ENCODE measurements at places on chromosomes 3 and 15. TPM values are rescaled to one million over a fixed set of nuclear protein-coding genes. Genes with fewer than 3 reads are reported as not detected.

DNA sequence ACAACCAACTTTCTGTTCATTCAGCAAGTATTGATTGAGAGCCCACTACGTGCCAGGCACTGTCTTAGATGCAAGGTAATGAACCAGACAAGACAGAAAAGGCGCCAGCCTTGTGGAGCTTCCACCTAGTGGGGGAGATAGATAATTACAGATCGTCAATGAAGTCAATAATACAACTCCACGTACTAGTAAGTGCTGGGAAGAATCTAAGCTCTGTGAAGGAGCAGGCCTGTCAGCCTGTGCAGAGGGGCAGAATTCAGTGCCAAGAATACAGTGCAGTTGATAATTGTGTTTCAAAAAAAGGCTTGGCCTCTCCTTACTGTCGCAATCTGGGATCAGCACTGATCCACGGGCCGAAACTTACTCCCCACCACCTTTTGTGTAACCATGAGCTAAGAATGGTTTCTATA is 186.3 kb downstream of the FEZF2 start:
- no peak for DNase-seq

Gene SLC9A9
- 3.5 TPM for total RNA-seq

Gene NMB
- total RNA-seq: 4.7 TPM

GRCh38 chr3:150925751-150926201 is 20.5 kb upstream of the MINDY4B start:
- no peak for DNase-seq

Gene SUCNR1
- total RNA-seq: not detected

Gene PLA1A
- total RNA-seq: 0.86 TPM

Gene ZNF609
- total RNA-seq: 31.7 TPM

- DNase-seq: no peak
These were observed 1064.9 kb downstream of the FHIT start for GRCh38 chr3:60186359-60186758.

DNA sequence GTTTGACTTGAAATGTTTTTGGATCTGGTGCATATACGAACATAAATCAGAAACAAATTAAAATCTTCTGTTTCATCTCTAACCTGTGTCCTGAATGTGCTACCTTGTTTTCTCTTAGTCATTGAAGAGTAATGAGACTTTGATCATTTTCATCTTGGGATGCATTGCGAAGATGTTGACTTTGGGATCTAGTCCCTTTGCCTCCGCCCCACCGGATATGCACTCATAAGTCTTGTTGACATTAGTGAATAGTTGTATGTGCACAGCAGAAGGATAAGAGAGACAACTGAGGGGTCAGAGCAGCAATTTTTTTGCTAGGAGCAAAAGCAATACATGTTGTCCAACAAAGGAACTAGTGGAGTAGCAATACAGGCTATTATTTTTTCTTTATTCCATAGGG is 35.9 kb upstream of the SPRED1 start:
- DNase-seq: no peak

Gene CCR8
- total RNA-seq: not detected

Gene SCG5
- total RNA-seq: 0.54 TPM

DNA sequence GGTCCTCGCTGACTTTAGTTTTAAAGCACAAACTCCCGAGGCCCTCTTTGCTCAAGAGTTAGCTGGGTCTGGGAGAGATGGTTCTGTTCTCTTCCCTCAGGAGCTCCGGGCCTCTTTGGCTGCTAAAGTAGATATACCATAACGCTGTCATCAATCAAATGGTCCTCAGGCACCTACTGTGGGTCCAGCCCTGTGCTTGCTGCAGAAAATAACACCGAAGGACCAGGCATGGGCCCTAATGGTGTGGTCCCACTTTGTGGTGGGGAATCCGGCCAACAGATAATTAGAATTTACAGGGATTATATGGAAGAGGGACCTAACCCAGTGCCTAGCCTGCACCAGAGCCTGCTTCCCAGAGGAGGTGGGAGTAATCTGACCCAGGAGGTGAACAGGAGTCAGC is 347.4 kb downstream of the LRTM1 start:
- no peak for DNase-seq

GRCh38 chr15:55700876-55701275 is 42.1 kb downstream of the PRTG start:
- no peak for DNase-seq

DNA sequence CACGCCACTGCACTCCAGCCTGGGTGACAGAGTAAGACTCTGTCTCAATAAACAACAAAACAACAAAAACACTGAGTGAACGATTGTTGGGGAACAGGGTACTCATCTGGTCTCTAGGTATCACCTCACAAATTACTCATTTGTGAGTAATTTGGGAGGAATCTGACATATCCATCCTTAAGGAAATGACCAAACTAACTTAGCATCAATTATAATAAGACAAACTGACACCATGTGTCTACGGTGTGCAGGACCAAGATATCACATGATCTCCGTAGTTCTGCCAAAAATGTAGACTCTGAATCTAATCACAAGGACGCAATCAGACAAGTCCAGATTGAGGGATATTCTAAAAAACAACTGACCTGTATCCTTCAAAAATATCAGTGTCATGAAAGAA is 12.0 kb upstream of the DAPK2 start:
- no peak for DNase-seq

Gene TNFAIP8L3
- 0.35 TPM for total RNA-seq

GRCh38 chr3:13012221-13012691 is 61.0 kb downstream of the IQSEC1 start:
- DNase-seq: no peak

- no peak for DNase-seq
These were observed 24.6 kb upstream of the RSL24D1 start for GRCh38 chr15:55221090-55222011.

GRCh38 chr15:67915461-67916374 is 75.9 kb upstream of the RNU6-1 start:
- DNase-seq: no peak

Gene THRB
- total RNA-seq: 4.6 TPM

Gene CERS3
- not detected for total RNA-seq

DNA sequence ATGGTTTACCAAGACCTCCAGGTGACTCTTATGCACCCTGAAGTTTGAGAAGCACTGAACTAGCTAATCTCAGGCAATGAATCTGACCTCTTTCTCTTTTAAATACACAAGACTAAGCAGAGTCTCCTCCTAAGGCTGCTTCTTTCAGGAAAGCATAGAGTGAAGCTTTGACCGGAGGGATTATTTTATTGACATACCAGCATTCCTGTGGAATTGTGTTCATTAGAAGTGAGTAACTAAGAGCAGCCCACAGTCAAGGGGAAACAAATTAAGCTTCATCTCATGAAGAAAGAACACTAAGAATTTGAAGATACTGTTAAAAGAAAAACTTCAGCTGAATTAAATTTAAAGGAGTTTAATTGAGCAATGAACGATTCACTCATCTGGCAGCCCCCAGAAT is 963.5 kb downstream of the NTRK3 start:
- no peak for DNase-seq

DNA sequence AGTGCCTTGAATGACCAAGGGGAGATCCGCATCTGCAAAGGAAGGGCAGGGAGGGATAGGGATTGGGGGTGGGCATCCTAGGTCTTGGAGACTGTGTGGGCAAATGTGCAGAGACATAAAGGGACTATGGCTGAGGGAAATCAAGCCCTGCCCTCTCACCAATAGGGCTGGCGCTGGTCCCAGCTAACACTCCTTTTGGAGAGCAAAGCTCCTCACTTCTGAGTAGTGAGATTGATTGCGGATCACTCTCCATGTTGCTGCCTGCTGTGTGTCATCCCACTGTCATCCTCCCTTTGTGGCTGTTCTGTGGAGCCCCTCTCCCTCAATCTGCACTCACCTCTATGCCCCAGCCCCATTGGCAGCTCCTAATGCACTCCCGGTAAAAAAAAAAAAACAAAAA is 2.2 kb upstream of the CELSR3 start:
- no peak for DNase-seq

GRCh38 chr3:154729741-154730140 is 299.8 kb upstream of the GPR149 start:
- DNase-seq: no peak

Gene EPHB3
- 10.6 TPM for total RNA-seq

Gene ADCY5
- 15.3 TPM for total RNA-seq

Gene SLC22A13
- total RNA-seq: 1.2 TPM
